ENCODE measurements at places on chromosomes 2 and 18.

DNA sequence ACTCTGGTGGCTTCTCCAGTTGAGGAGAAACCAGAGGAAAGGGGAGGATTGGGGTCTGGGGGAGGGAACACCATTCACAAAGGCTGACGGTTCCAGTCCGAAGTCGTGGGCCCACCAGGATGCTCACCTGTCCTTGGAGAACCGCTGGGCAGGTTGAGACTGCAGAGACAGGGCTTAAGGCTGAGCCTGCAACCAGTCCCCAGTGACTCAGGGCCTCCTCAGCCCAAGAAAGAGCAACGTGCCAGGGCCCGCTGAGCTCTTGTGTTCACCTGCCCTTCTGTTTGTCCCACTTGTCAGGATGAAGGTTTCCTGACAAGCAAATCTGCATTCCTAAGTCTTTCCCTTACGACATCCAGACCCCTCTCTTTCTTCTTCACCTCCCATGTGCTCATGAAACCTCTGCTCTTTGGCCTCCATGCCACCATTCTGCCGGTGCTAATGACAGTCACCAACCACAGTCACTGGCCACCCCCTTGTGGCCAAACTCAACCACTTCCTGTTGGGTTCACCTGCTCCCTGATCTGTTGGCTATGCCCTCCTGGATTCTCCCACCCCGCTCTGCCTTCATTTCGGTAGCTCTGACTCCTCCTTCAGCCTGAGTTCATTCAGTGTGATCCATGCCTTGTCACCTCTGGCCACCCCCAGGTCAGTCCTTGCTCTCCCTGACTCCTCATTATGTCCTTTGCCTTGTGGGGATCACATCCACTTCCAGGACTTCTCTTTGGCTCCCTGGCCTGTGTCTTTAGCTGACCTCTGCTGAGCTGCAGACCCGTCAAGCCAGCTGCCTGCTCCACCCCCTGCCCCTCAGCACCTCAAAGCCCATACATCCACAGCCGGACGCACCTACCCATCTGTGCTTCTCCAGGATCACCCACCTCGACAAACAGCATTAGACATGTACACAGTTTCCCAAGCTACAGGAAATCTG lies 17.6 kb downstream of the EMX1 start:
- DNase-seq = no peak

DNA sequence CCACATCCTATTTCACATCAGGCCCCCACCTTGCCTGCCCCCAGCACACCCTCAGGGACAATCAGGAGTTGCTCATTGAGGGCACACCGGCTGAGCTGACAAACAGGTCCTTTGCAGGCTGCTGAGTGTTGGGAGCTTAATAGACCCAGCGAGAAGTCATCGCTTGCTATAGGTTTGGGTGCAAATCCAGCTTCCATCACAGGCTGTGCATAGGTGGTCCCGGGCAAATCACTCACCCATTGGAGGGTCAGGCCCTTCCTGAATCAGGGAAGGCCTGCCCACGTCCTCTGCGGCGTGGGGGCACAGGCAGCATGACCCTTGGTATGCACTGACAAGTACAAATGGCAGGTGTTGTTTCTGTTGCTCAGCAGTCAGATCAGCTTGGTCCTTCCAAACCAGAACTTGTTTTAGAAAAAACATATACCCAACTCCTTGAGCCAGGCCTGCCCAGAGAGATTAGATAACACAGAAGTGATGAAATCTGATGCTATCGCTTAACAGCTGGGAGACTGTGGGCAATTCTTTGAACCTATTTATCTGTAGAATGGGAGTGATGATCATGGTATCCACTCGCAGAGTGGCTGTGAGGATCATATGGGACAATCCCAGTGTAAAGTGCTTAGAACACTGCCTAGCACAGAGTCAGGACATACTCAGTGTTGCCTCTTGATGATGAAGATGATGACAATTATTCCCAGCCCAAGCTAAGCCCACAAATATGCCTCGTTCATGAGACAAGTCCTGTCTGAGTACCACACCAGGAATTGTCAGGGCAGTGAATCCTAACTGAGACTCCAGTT lies 34.9 kb downstream of the SMAD7 start:
- DNase-seq = no peak

- DNase-seq = no peak
Observed at GRCh38 chr18:28080876-28081300, 96.0 kb downstream of the CDH2 start.

GRCh38 chr2:106867196-106867953 lies 18.6 kb downstream of the ST6GAL2 start:
- DNase-seq = no peak

GRCh38 chr2:63589148-63589958 lies 590 bp downstream of the MDH1 start:
- DNase-seq = peak; percentile 20

- DNase-seq = no peak
Observed at GRCh38 chr2:222989431-222989830, 62.6 kb upstream of the KCNE4 start.

DNA sequence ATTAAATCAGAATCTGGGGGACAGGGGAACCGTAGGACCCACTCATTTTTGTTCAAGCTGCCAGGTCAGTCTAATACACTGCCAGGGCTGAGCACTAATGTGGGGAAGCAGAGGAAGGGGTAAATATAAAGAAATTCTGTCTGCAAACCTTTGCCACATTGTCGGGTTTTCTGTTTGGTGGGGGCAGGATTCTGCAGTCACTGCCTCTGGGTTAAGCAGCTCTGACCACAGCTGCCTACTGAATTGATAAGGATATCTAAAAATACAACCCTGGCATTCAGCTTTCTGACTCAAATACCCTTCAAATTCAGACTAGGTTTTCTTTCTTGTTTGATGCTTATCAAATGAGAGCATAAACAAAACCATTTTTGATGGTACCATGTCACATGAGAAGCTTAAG lies 6.0 kb downstream of the DNER start:
- no peak for DNase-seq

DNA sequence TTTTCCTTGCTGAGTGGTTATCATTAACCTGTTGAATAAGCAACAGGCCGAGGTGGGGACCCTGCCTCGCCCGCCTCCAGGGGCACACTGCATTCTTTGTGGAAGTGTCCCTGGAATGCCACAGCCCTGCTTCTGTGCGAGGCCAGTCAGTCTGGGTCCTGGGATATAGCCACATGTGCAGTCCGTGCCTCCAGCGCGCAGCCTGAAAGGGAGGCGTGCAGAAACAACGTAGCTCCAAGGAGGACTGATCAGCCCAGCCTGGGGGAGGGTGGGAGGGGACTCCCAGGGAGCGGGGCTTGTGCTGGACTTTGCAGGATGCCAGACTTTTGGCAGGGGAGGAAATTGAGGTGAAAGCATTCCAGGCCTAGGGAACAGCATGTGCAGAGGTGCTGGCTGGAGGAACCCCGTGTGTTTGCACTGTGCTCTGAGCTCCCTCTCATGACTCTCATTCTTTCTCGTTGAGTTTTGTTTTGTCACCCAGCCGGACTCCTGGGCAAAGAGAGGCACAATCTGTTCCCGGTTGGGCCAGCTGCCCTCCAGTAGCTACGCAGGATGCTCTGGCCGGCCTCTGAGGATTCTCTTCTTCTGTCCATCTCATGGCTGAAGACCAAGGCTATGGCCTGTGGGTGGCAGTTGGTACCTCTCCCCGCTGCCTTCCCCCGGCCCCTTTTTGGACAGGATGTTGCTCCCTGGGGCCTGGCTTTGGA lies 39.7 kb downstream of the HPCAL1 start:
- DNase-seq = peak; percentile 56

DNA sequence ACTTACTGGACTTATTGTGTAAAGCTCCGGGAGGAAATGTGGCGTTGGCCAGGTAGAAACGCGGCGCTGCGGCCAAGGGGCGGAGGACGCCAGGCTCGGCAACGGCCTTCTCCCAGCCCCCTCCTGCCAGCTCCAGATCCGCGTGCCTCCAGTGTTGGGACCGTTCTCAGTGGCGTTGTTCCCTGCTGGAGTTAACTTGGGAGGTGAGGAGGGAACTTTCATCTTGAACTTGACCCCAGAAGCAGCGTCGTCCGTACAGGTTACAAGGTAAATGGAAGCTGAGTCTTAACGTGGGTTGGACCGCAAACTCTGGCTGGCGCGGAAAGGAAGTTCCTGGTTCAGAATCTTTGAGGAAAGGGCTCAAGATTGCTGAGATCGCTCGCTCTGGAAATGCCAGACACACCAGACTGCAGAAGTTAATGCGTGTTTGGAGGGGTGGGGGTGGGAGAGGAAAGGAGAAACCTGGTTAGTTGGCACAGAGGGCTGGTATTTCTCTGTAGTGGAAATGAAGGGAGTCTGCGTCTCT lies 1.3 kb downstream of the TANC1 start:
- no peak for DNase-seq

DNA sequence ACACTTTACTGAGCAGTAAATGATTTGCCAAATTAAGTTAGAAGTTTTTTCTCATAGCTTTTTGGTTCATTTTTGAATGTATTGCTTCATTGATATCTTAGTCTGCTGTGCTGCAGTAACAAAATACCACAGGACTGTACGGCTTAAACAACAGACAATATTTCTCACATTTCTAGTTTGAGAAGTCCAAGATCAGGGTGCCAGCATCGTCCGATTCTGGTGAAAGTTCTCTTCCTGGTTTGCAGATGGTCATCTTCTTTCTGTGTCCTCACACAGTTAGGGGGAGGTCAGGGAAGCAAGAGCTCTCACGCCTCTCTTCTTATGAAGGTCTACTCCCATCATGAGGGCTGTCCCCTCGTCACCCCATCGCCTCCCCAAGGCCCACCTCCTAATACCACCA lies 325.4 kb downstream of the PTPRM start:
- DNase-seq = no peak

DNA sequence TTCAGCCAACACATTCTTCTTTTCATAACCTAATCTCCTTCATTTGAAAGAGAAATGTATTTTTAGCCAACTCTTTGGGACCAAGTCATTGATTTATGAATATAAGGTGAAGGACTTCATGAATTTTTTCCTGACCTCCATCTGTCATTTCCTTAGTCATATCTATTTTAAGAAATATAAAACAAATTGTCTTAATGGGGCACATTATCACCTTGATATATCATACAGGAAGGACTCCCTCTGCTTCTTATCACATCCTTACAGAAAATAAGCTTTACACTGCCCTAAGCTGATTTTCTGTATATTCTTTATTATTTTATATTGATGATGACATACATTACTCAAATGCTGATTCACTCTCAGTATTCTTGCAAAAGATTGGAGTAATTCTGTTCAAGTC lies 1076.2 kb downstream of the TDRD15 start:
- DNase-seq = no peak

DNA sequence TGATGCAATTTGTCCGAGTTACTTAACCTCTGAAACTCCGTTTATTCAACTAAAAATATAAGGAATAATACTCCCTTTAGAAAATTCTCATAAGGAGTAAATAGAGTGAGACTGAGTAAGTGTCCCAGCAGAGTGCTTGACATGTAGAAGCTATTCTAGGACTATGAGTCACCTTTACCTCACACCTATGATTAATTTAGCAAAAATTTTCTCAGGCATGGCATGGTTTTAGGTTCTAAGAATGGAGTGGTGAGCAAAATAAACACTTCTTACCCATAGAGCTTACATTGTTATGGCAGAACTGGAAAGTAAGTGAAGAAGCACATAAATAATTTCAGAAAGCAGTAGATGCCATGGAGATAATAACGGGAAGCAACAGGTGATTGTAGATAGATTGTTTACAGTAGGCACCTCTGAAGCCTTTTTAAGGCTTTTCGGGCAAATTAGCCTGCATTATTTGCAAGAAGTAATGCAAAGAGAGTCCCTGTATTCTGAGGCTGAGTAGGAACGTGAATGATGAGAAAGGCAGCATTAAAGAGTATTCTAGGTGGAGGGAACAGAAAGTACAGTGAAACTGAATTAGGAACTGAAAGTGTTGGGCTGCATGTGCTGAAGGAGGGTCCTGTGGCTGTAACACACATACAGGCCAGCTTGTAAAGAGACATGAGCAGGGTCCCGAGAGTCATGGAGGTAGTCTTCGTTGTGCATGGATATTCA lies 209.2 kb downstream of the ZNF407 start:
- no peak for DNase-seq

- DNase-seq = no peak
Observed at GRCh38 chr2:219777388-219777787, 150.0 kb downstream of the SLC4A3 start.

- peak; percentile 96 for DNase-seq
Observed at GRCh38 chr18:13374468-13375301, 156.1 kb downstream of the LDLRAD4 start.

- DNase-seq = no peak
Observed at GRCh38 chr2:795531-796041, 118.4 kb upstream of the TMEM18 start.

GRCh38 chr2:219901155-219901554 lies 273.7 kb downstream of the SLC4A3 start:
- no peak for DNase-seq

DNA sequence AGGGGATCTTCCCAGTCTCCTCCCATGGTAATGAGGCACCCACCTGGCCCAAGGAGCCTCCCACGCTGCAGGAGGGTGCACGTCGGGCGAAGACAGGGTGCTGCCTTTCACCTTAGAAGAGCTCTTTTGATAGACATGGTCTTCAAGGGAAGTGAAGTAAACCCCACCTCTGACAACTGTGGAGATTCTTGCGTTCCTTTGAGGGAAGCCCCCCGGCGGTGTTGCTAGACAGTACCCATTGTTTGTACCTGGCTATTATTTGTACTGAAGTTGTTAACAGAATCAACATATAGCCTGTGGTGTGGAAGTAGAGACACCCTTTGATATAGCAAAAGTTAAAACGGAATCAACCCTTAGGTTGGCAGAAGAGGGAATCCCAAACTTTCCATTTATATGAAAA lies 648.0 kb downstream of the GALR1 start:
- no peak for DNase-seq

DNA sequence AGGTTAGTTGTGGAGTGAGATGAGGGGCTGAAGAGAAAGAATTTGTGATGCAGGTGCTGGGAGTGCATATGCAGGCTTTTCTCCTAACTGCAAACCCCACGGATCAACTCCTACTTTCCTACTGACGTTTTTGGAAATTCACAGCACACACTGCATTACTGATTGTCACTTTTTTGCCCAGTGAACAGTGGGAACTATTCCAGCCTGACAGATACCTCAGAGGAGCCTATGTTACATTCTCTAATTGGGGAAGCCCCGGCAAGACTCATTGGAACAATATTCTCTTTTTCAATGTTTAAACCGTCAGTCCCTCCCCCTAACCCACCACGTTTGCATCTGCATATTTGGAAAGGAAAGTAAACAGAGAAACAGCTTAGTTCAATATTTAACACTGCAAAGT lies 126.2 kb downstream of the DPP4 start:
- DNase-seq = no peak

DNA sequence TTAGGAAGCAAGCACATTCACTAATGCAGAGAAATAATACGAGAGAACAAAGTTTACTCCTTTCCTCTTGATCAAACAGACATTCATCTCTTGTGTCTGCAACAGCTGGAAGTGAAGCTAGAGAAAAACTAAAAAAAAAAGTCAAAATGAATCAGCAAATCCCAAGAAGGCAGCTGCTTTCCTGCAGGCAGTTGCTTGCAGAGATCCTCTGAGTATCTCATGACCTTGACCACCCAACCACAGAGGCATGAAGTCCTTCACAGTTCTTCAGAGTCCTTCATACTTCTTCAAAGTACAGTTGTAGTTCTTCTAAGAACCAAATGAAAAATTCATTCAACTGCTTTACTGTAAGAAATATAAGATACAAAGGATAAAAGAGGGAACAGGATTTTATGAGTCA lies 97.2 kb upstream of the ACVR1C start:
- DNase-seq = no peak

- no peak for DNase-seq
Observed at GRCh38 chr2:56102866-56103265, 80.9 kb upstream of the CCDC85A start.

Measured in cerebellum (tissue), 4 donors.